ENCODE measurements at places on chromosomes 7 and 10. TPM values are rescaled to one million over a fixed set of nuclear protein-coding genes. Genes with fewer than 3 reads are reported as not detected.

TSPAN12 gene
- total RNA-seq: 0.88 TPM

SEC61G gene
- 398 TPM for total RNA-seq

NFE2L3 gene
- total RNA-seq: 0.29 TPM

FAM25A gene
- total RNA-seq: not detected

GIMAP6 gene
- 2.6 TPM for total RNA-seq

TBX20 gene
- 53.6 TPM for total RNA-seq

TMEM168 gene
- total RNA-seq: 20.7 TPM

NOS3 gene
- 3.1 TPM for total RNA-seq

PKD2L1 gene
- not detected for total RNA-seq

TFPI2 gene
- 87.4 TPM for total RNA-seq

NXPH1 gene
- not detected for total RNA-seq

GPER1 gene
- 7.6 TPM for total RNA-seq

CRPPA gene
- total RNA-seq: 1.5 TPM

ARMC3 gene
- not detected for total RNA-seq

DPYSL4 gene
- total RNA-seq: 28.4 TPM

CDH23 gene
- total RNA-seq: 0.31 TPM

NCF1 gene
- not detected for total RNA-seq

DEPP1 gene
- 150 TPM for total RNA-seq
